ENCODE measurements at places on chromosomes 3 and 15. TPM values are rescaled to one million over a fixed set of nuclear protein-coding genes. Genes with fewer than 3 reads are reported as not detected.

CPLX3 gene
- total RNA-seq = not detected

PLAAT1 gene
- total RNA-seq = 3.9 TPM

SEC62 gene
- total RNA-seq = 117 TPM

FBLN2 gene
- 36.6 TPM for total RNA-seq

GOLGA6L7 gene
- not detected for total RNA-seq

ACTC1 gene
- total RNA-seq = 860 TPM

KNL1 gene
- total RNA-seq = 3.3 TPM

PAQR5 gene
- 0.87 TPM for total RNA-seq

CFAP100 gene
- total RNA-seq = not detected

CYP8B1 gene
- total RNA-seq = not detected

All from astrocyte (in vitro differentiated cells and primary cell).